IPS DF 6.9 (cell line): ENCODE measurements at places on chromosomes 2 and 18.
A peak's percentile ranks its signal among the peaks of the same experiment; 100 is the strongest.

GRCh38 chr2:75055820-75056675 is 97.6 kb downstream of the POLE4 start:
- peak; percentile 77 for DNase-seq

DNA sequence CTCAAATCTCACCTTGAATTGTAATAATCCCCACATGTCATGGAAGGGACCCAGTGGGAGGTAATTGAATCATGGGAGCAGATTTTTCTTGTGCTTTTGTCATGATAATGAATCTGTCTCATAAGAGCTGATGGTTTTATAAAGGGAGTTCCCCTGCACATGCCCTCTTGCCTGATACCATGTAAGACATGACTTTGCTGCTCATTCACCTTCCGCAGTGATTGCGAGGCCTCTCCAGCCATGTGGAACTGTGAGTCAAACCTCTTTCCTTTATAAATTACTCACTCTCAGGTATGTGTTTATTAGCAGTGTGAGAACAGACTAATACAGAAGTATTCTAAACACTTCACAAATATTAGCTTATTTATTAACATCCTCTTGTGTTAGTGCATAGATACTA is 516.7 kb downstream of the LRRTM4 start:
- no peak for DNase-seq

DNA sequence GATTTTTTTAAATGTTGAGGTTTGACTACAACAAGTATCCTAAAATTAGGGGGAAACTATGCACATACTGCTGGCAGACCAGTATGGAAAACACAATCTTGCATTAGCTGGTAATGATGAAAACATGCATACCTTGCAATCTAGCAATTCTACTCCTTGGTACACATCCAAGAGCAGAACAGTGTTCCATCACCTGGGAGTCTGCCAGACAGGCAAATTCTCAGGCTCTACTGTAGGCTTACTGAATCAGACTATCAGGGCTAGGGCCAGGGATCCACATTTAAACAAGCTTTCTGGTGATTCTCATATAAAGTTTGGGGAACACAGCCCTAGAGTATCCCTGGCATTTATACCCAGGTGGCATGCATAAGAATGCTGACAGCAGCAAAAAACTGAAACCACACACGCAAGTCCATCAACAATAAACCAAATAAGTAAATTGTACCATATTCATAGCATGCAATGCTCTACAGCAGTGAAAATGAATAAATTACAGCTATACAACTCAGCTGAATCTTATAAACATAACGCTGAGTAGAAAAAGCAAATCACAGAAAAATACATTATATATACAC is 13.6 kb downstream of the CDH2 start:
- no peak for DNase-seq

DNA sequence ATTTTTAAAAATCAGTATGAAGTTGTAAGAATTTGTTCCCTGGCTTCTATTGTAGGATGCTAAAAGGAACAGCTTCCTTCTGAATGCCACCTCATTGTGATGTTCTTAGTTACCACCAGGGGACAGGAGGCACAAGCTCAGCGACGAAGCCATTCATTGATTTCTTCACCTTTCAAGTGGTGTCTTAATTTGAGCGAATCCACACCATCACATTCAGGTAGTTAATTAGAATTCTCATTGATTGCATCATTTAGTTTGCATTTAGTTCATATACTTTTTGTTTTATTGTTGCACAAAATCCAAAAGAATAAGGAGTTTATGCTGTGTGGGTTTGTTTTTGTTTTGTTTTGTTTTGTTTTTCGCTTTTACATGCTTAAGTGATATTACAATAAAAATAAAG is 23.1 kb downstream of the CYP27C1 start:
- no peak for DNase-seq

GRCh38 chr18:48320639-48320945 is 88.6 kb downstream of the ZBTB7C start:
- DNase-seq, result no peak

GRCh38 chr2:39141334-39142271 is 20.8 kb upstream of the SOS1 start:
- DNase-seq, result no peak

GRCh38 chr2:142675398-142675797 is 202.1 kb upstream of the KYNU start:
- no peak for DNase-seq

DNA sequence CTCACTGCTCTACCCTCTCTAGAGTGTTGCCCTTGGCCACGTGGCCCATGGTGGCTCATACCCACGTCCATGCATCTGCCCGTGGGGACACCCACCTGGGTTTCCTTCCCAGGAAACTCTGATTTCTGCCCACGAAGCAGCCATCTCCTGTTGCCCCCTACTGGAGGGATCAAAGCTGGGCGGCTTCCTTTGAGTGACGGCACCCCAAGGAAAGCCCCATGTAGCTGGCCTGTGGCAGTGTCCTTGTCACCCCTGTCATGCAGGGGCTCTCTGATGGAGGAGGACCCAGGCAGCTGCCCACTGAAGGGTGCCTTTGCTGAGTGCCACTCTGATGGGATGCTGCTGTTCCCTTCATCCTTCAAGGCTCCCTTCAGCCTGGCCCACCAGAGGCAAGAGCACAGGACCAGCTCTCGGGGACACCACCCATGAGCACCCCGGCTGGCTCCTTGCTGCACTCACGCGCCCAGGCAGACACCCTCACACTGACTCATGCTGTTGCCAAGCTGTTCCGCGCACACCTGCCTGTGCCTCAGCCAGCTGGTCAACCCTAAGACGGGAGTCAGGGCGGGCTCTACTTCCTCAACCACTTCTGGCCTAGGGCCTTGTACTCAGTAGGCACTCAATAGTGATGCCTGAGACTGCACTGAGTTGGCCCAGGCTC is 101.1 kb downstream of the CTIF start:
- DNase-seq, result no peak

GRCh38 chr2:237195396-237196120 is 109.9 kb downstream of the COPS8 start:
- no peak for DNase-seq

GRCh38 chr2:10278029-10278762 is 24.5 kb upstream of the HPCAL1 start:
- DNase-seq, result no peak

GRCh38 chr18:8218197-8218596 is 391.0 kb upstream of the RAB12 start:
- no peak for DNase-seq
